ENCODE measurements at places on chromosomes 13 and 19.

GRCh38 chr13:43058318-43058674 lies 34.9 kb downstream of the DNAJC15 start:
- no peak for DNase-seq

DNA sequence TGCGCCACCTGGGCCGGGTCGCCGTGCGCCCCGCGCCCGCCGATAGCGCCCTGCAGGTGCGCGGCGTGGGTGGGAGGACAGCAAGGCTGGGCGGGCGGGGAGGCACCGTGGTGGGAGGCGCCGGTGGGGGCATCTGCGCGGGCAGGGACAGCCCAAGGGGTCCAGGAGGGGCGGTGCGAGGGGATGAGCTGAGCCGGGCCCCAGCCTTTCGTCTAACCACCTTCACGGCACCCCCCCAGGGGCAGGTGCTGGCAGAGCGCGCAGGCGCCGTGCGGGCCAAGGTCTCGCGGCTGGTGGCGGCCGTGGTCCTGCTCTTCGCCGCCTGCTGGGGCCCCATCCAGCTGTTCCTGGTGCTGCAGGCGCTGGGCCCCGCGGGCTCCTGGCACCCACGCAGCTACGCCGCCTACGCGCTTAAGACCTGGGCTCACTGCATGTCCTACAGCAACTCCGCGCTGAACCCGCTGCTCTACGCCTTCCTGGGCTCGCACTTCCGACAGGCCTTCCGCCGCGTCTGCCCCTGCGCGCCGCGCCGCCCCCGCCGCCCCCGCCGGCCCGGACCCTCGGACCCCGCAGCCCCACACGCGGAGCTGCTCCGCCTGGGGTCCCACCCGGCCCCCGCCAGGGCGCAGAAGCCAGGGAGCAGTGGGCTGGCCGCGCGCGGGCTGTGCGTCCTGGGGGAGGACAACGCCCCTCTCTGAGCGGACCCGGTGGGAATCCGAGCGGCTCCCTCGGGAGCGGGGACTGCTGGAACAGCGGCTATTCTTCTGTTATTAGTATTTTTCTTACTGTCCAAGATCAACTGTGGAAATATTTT lies 3.1 kb downstream of the KISS1R start:
- DNase-seq, result no peak

DNA sequence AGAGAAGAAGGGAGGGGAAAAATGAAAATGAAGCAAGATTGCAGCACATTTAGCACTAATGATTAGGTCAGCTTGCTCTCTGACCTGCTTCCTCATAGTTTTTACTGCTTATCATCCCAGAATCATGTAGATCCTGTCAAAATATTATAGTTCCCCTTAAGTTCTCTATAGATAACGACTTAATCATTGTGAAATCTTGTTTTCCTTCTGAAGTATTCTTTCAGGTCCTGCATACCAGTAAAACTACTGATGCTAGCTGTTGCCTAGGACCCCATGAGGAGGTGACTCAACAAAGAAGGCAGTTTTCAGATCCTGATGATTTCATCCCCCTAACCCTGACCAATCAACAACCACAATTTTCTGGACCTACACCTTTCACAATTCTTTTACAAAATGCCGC lies 1131.7 kb downstream of the SLITRK5 start:
- DNase-seq, result no peak

GRCh38 chr13:101092985-101093384 lies 323.3 kb downstream of the NALCN start:
- no peak for DNase-seq

GRCh38 chr19:18253716-18254115 lies 20.5 kb downstream of the IQCN start:
- no peak for DNase-seq

- no peak for DNase-seq
These were observed 305.9 kb upstream of the SGCG start for GRCh38 chr13:22874839-22875238.

DNA sequence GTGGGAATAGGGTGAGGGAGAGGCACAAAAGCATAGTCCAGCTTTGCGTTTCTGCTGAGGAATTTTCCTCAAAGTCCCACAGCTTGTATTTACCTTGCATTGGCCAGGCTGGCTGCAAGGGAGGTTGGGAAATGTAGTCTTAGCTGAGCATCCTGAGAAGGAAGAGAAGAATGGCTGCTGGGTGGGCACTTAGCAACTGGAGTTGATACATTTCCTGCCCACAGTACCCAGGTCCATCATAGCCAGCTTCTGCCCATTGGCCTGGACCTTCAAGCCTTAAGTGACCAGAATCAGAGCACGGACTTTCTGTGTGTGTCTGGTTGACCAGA lies 112.4 kb downstream of the SIPA1L3 start:
- no peak for DNase-seq

DNA sequence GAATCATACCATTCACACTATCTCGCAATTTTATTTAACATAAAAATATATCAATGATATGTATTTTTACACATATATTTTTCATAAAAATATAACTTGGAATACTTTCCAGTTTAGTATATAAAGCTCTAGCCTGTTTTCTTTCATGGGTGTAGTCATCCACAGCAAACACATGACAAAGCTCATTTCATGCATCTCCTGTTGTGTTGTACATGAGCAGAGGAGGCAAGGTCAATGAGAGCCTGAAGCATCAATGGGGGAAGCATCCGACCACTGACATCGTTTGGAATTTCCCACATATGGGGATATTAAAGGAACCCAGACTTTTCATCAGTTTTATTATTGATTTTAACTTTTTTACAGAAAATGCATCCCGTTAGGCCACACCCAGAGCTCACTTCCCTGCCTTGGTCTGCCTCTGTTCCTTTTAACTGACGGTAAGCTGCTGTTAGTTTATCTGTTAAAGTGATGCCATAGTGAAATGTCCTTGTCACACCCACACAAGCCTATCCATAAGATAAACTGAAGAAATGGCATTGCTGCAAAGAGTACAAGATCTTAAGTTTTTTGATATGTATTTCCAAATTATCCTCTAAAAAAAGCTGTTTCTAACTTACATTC lies 44.0 kb downstream of the MIPEP start:
- no peak for DNase-seq

- no peak for DNase-seq
These were observed 1.9 kb upstream of the AKT2 start for GRCh38 chr19:40286971-40287421.

GRCh38 chr19:42589792-42590191 lies 4.9 kb downstream of the CEACAM8 start:
- DNase-seq, result no peak

DNA sequence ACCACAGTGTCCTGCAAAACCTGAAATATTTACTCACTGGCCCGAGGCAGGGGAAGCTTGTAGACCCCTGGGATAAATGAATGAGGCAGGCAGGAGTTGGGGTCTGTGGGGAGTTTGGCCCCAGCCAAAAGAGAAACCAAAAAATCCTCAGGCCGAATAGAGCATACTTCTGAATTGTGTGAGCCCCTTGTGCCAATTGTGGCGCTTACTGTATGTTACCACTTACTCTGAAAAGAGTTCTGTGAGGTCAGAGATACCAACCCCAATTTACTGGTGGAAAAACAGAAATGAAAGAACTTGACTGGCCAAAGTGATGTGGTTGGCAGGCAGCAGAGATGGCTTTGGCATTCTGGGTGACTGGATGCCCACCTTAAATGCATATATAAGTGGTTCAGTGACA lies 6.9 kb downstream of the CARM1 start:
- no peak for DNase-seq

DNA sequence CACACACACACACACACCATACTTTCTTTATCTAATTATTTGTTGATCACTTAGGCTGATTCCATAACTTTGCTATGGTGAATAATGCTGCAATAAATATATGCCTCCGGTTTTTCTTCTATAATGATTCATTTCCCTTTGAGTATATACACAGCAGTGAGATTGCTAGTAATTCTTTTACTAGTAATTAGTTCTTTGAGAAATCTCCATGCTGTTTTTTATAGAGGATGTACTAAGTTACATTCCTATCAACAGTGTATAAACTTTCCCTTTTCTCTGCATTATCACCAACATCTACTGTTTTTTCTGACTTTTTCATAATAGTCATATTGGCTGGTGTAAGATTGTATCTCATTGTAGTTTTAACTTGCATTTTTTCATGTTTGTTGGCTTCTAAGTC lies 1405.1 kb downstream of the PCDH9 start:
- DNase-seq, result no peak

GRCh38 chr13:24511019-24511815 lies 1.4 kb downstream of the PARP4 start:
- no peak for DNase-seq

DNA sequence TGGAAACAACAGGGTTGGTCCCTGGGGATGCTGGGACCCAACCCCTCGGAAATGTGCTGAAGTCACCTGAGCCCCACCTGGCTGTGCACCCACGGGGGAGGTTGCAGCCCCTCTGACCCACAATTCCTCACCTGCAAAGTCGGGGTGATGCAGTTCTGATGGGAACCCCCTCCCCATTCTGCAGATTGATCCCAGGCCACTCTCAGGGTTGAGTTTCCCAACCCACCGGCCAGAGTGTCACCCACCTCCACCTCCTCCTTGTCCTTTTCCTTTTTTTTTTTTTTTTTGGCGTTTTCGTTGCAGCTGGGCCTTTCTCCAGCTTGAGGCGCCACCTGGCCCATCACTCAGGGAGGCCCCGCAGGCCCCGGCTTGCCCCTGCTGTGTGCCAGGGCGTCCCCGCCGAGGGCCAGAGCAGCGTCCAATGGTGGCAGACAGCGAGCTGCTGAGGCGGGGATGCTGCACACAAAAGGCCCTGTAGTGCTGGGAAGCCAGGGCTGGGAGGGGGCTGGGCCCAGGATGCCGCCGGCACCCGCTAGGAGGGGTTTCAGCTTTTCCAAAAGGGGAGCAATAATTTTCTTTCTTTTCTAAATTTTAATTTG lies 4.6 kb downstream of the PIK3R2 start:
- DNase-seq, result peak; percentile 34

- DNase-seq, result no peak
These were observed 23.4 kb upstream of the CEACAM21 start for GRCh38 chr19:41552558-41552957.

- DNase-seq, result no peak
These were observed 4.8 kb downstream of the SPIB start for GRCh38 chr19:50423279-50424113.

- no peak for DNase-seq
These were observed 83.5 kb downstream of the PCDH9 start for GRCh38 chr13:67146523-67147130.

GRCh38 chr19:32020538-32020937 lies 324.9 kb upstream of the ZNF507 start:
- no peak for DNase-seq

- DNase-seq, result no peak
These were observed 3.1 kb downstream of the BCAT2 start for GRCh38 chr19:48807590-48808308.

- no peak for DNase-seq
These were observed 32.8 kb upstream of the STK24 start for GRCh38 chr13:98609756-98610155.

- DNase-seq, result peak; percentile 47
These were observed 6.0 kb downstream of the EHD2 start for GRCh38 chr19:47719047-47719859.

DNA sequence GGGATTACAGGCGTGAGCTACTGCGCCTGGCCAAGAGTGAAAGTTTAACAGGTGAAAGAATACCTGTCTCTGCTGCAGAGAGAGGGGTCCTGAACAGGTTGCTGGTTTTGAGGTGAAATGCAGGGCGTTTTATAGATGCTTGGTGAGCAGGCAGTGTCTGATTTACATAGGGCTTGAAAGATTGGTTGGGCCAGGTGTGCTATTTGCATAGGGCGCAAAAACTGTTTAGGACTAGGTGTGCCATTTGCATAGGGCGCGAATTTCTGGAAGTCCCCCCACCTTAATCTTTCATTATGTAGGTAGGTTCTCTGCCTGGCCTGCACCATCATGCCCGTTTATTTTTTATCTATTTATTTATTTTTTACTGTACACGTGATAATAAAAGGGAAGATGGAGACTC lies 4.5 kb upstream of the NDUFB7 start:
- DNase-seq, result no peak

DNA sequence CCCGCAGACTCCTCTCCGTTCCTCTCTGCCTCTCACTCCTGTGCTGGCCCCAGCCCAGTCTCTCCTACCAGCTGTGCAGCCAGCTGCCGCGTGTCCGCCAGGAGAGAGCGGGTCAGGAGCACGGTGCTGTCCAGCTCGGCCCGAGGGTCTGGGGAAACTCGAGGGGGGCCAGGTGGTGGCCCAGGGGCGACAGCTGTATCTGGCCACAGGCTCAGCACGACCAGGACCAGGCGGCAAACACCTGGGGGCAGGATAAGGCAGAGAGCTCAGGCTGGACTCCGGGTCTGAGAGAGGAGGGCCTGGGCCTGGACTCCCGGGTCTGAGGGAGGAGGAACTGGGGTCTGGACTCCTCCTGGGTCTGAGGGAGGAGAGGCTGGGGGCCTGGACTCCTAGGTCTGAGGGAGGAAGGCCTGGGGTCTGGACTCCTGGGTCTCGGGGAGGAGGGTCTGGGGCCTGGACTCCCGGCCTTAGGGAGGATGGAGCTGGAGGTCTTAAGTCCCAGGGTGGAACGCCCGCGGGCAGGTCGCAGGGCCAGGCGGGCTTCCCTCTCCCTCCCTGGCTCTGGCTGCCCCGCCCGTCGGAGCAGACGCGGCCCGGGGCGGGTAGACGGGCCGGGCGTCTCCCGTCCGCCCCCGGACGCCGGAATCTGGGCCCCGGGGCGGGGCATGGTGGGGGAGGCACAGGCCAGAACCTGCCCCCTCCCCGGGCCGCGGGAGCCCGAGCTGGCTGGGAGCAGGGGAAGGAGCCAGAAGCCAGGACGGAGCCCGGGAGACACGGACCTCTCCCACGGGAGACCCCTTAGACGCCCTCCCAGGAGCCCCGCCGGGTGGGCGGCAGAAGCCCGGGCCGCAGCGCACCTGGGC lies 1.3 kb downstream of the IL11 start:
- DNase-seq, result no peak
